Stimulated activated CD4-positive, alpha-beta T cell treated with anti-CD3 and anti-CD28 coated beads, Interleukin-2, amount 100 ng/mL, for 4 hours (primary cell): ENCODE measurements at places on chromosomes 1 and 21.

DNA sequence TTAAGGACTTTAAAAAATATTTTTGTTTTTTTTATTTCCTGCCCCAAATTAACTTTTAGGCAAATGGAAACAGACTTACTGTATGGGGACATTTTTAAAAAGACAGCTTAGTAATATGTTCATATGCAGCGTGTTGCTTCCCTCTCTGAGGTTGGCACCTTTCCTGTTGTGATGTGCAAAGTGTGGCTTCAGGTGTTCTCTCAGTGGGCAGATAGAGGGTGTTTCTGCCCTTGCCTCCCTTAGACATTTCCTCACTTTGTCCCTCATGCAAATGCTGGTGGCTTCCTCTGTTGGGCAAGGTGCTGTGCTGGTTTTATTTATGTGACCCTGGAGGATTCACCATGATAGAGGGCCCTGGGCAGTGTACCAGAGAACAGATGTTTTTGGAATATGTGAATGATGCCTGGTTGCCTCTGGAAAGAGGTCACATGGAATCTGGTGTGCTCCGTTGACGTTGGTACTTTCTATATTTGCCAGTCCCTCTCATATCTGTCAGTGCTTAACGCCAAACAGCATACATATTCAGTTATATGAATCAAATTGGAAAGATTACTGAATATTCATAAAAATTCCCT lies 123.5 kb downstream of the PATJ start:
- DNase-seq, result no peak

GRCh38 chr1:231683439-231684165 lies 57.0 kb downstream of the DISC1 start:
- no peak for DNase-seq

- no peak for DNase-seq
Observed at GRCh38 chr1:198203434-198203833, 46.6 kb downstream of the NEK7 start.

DNA sequence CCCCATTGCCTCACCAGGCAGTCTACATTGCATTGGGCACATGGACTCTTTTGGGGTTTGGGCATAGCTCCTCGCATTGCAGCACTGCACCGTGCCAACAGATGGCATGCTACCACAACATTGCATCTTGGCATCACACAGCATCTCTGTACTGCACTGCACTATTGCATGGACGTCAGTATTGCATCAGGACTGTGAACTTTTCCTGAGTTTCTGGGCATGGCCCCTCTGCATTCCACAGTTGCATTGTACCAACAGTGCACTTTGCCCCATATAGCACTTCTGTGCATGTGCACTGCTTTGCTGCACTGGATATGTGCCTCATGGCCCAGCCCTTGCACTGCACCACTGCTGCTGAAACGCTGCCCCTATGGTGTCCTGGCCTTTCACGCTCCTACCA lies 9.6 kb downstream of the PTPRU start:
- no peak for DNase-seq

DNA sequence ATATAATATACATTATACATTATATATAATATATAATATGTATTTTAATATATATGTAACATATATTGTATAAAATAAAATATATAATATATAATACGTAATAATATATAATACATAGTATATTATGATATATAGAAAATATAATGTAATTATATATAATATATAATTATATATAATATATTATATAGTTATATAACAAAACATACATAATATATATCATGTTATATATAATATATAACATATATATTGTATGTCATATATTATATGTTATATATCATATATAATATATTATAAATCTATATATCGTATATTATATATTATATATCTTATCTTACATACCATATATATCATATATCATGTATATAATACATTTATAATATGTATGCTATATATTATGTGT lies 248.2 kb upstream of the TPTE start:
- no peak for DNase-seq

- DNase-seq, result no peak
Observed at GRCh38 chr1:184661801-184662200, 92.9 kb downstream of the EDEM3 start.

GRCh38 chr1:85656948-85657347 lies 51.3 kb downstream of the ZNHIT6 start:
- DNase-seq, result no peak

DNA sequence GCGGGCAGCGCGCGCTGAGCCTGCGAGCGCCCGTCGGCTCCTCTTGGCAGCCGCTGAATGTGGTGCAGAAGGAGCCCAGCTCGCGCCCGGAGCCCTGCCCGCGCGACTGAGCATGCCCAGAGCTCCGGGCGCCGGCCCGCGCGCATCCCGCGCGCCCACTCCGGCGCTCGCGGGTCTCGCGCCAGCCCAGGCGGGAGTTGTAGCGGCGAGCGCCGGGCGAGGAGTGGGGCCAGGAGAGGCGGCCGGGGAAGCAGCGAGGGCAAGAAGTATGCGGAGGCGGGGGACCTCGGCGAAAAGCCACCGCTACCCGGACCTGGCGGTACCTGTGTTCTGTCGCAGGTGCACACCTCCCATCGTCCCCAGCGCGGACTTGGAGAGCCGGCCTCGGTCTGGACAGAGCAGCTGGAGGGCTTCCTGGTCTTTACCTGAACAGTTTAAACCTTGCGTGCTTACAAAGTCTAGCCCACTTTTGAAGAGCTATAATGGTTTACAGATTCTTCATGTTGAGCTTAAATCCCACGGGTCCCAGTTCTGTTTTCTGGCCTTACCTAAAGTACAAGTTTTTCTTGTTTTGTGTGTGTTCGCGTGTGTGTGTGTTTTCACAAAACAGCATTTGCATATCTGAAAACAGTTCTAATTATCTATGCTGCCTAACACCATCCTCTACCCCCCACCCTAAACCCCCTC lies at the start of gene DDAH1:
DDAH1 (minus strand) TSS at position 61 of the 687 bp plus-strand sequence. CDS start 114 bp downstream, outside the sequence.
- DNase-seq, result no peak

GRCh38 chr1:223700942-223701637 lies 11.2 kb upstream of the CAPN2 start:
- DNase-seq, result no peak

DNA sequence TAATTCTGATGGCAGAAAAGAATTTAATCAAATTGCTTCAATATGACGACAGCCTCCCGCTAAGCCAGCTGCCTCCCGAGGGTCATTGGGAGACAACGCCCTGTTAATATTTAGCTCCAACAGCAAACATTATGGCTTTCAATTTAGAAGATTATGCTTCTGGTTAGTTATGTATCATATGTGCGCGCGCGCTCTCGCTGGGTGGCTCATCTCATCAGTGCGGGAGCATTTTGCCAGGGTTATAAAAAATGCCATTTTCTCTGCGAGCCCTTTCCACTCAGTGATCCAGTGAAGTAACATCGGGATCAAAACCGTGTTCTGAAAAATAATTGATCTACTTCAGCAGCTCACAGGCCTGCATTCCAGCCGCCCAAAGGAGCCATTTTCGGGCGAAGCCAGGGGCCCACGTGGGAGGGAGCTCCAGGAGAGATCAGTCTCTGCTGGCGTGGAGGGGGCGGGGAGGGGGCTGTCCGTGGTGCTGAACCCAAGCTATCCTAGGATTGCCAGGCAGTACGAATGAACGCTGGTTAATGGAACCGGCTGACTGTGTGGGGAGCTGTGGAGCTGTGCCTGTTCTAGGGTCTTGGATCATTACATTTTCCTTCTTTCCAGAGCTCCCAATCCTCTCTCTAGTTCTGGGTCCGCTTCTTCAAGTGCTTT lies 219.1 kb upstream of the ZC3H12A start:
- no peak for DNase-seq

- DNase-seq, result no peak
Observed at GRCh38 chr1:14871218-14871970, 272.9 kb downstream of the KAZN start.

- DNase-seq, result no peak
Observed at GRCh38 chr21:27582246-27582947, 615.5 kb upstream of the ADAMTS5 start.

GRCh38 chr1:30758785-30759380 lies 1.3 kb upstream of the LAPTM5 start:
- no peak for DNase-seq

DNA sequence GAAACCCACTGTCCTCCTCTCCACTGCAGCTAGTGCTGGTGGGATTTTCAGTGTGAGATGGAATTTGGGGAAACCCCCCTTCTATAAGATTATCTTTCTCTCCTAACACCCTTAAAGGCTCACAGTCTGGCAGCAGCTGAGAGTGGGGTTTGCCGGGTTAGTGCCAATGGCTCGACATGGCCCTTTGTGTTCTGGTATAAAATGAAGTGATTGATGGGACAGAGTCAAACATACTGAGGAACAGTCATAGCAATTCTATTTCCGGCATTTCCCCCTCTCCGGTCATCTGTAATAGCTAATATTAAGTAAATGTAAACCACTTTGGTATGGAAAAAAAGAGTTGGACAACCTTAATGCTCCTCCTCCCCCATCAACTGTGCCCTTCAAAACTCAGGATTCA lies 37.6 kb downstream of the TFF3 start:
- no peak for DNase-seq

- no peak for DNase-seq
Observed at GRCh38 chr21:43829575-43830119, 35.4 kb upstream of the AGPAT3 start.

DNA sequence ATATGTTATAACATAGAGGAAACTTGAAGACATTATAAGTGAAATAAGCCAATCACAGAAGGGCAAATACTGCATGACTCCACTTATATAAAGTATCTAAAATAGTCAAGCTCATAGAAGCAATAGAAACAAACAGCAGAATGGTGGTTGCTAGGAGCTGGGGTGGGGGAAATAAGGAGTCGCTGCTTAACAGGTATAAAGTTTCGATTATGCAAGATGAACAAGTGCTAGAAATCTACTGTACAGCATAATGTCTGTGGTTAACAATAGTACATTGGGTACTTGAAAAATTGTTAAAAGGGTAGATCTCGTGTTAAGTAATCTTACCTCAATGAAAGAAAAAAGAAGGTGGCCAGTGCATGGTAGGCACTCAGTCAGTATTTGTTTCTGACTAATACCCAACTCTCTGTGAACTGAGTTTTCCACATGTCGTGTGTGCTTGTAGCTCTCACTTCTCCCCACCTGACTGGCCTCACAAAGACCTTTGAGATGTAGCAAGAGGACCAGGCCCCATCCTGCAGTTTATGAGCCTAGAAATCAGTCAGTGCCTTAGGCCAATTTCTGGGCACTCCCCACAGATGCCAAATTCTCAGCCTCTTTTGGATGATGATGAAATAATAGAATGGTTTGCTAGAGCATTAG lies 14.7 kb upstream of the SPRR5 start:
- DNase-seq, result no peak

- no peak for DNase-seq
Observed at GRCh38 chr1:115288591-115289198, 49.4 kb downstream of the NGF start.

- no peak for DNase-seq
Observed at GRCh38 chr1:60833173-60833572, 249.2 kb upstream of the NFIA start.

- no peak for DNase-seq
Observed at GRCh38 chr1:225415307-225415706, 12.5 kb downstream of the LBR start.

DNA sequence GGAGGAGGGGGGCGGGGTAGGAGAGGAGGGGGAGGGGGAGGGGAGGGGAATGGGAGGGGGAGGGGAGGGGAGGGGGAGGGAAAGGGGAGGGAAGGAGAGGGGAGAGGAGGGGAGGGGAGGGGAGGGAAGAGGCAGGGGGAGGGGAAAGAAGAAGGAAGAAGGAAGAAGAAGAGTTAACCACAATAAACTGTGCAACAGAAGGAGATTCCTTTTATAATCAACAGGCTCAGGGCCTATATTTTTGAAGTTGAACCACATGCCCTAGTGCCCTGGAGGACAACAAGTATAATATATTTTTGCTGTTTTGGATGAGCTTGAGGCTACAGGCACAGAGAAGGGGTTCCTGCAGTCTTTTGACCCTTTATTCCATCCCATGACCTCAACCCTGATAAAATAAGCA lies 228.2 kb upstream of the IRF2BP2 start:
- DNase-seq, result no peak

DNA sequence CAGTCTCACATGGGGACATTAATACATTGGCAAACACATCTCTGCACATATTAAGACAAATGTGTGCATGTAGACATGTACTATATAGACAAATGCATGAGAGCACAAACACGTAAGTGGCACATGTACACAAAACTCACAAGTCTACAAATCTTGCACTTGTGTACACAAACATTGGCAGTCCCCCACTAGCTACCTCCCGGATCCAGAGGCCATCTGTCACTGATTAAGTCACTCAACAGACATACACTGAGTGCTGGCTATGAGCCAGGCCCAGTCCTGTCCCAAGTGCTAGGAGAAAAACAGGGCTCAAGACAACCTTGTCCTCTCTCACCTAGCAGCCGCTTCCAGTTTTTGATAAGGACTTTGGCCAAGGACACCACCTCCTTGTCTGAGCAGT lies 7.0 kb downstream of the TCEA3 start:
- DNase-seq, result no peak

GRCh38 chr1:241837901-241838300 lies 10.1 kb upstream of the EXO1 start:
- no peak for DNase-seq

DNA sequence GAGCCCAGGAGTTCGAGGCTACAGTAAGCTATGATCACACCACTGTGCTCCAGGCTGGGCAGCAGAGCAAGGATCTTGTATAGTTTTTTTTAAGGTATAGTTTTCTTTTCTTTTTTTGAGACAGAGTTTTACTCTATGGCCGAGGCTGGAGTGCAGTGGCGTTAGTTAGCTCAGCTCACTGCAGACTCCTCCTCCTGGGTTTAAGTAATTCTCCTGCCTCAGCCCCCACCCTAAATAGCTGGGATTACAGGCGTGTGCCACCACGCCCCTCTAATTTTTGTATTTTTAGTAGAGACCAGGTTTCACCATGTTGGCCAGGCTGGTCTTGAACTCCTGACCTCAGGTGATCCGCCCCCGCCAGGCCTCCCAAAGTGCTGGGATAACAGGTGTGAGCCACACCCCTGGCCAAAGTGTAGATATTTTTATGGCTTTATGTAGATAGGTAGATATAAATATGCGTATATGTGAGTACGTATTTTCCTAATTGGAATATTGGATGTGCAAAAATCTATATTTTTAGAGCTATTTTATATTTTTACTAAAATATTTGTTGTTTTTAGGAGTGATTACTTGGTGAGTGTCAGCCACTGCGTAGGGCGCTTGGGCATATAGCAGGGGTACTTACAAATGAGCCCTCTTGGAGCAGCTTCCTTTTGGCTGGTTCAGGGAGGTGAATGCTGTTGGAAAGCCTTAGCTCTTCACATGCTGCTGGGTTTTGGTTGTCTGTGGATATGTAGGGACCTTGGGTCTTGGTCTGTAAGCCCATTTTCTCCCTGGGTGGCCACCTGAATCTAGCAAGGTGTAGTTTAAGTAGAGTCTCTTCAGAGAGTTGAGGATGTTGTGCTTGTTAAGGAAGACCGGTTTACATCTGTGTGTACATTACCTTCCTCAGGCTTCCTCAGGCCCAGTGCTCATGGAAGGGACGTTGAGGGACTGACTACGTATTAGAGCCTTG lies 9.5 kb downstream of the KDM4A start:
- DNase-seq, result no peak

- no peak for DNase-seq
Observed at GRCh38 chr1:52574594-52574993, 21.7 kb upstream of the TUT4 start.

- DNase-seq, result no peak
Observed at GRCh38 chr1:37078866-37079265, 44.6 kb upstream of the GRIK3 start.

- no peak for DNase-seq
Observed at GRCh38 chr1:211579440-211580302, 710 bp upstream of the SLC30A1 start.
